Stimulated activated CD4-positive, alpha-beta T cell treated with anti-CD3 and anti-CD28 coated beads, Interleukin-15, amount 100 ng/mL, for 1 hour (primary cell): ENCODE measurements at places on chromosomes 5 and 9.

DNA sequence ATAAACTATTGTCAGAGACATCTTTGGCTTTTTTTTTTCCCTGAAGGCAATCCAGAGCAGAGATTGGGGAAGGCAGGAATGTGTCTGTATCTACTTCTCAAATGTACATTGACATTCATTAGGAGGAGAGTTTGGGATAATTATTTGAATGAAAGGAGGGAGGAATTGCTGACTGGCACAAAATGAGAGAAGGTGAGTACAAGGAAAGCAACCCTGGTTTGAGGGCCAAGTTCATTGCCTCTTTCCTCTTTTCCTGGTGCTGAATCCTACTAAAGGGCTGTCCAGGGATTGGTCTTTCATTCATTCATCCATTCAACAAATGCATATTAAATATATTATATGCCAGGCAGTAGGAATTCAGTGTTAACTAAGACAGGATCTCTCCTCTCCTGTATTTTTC lies 18.8 kb upstream of the ANKHD1 start:
- DNase-seq: no peak

DNA sequence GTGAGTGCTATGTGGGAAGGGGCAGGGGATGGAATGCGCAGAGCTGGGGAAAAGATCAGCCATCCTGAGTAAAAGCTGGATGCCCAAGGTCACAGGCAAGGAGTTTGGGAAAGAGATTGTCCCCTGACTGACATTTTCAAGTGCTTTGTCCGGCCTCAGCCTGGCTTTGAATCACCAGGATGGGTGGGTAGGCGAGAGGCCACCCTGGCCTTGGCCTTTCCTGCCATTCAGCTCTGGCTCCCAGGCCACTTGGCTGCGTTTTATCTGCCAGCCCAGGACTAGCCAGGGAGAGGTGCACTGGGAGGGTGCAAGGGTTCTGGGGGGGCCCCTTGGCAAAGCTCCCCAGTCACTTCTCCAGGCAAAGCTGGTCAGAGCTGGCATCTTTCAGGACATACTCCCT lies 37.4 kb upstream of the SYNPO start:
- DNase-seq: no peak

DNA sequence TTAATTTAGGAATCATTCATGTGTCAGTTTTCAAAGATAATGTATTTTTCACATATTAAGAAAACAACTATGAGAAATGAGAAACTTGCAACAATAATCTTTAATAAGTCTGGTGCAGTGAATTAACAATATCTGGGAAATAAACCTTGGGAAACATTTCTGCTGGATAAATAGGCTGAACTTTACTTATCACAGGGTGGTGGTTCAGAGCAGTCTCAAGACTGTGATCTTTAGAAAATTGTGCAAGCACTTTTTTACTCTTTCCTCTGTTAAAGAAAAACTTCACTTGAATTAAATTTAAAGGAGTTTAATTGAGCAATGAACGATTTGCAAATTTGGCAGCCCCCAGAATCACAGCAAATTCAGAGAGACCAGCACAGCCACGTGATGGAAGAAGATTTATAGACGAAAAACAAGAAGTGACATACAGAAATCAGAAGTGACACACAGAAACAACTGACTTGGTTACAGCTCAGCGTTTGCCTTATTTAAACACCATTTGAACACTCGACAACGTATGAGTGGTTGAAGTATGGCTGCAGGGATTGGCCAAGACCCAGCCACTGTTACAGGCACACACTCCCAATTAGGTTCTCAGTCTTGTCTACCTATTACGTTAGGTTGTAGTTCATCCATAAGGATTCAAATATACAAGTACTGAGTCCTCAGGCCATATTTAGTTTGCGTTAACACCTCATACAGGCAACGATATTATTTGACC lies 631.9 kb downstream of the SLCO4C1 start:
- DNase-seq: no peak

DNA sequence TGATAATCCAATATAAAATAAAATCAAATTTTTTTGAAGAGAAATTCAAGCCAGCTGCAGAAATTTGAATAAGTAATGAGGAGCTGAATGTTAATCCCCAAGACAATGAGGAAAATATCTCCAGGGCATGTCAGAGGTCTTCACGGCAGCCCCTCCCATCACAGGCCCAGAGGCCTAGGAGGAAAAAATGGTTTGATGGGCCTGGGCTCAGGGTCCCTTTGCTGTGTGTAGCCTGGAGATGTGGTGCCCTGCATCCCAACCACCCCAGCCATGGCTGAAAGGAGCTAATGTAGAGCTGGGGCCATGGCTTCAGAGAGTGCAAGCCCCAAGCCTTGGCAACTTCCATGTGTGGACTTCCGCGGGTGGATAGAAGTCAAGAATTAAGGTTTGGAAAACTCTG lies 618.3 kb downstream of the TAF11L14 start:
- DNase-seq: no peak

- no peak for DNase-seq
Measured at GRCh38 chr5:94976853-94977252, 308.0 kb downstream of the MCTP1 start.

DNA sequence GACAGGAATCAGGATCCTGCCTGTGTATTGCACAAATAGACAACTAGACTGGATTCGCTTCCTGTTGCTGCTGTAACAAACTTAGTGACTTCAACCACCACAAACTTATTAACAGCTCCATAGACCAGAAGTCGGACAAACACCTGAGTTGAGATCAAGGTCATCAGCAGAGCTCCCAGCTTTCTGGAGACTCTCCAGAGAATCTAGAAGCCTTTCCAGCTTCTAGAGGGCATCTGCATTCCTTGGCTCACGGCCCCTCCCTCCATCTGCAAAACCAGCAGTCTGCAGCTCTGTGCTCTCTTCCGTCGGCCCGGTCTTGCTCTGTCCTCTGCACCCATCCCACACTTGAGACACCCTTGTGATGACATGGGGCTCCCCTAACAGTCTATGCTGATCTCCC lies 99.1 kb downstream of the KCNT1 start:
- DNase-seq: no peak

DNA sequence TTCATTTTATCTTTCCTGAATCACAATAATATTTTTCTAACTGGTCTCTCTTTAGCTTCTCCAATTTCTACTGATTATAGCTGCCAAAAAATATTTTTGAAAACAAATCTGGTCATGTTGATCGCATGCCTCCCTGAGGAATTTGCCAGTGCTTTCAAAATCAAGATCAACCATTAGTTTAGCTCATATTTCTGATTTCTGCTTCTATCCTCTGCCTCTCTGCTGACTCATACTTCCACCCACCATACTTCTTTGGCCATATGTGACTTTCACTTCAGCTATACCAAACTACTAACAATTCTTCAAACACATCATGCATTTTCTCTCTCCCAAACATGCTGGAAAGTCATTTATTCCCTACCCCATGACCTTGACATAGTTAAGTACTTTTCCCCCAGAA lies 636.5 kb downstream of the TLE1 start:
- DNase-seq: no peak

GRCh38 chr9:27489087-27489876 lies 34.8 kb upstream of the IFNK start:
- no peak for DNase-seq

GRCh38 chr5:400282-401145 lies 42.5 kb upstream of the EXOC3 start:
- no peak for DNase-seq

GRCh38 chr9:133654736-133655657 lies 18.8 kb downstream of the DBH start:
- DNase-seq: no peak

- no peak for DNase-seq
Measured at GRCh38 chr9:113514061-113514460, 50.5 kb downstream of the RGS3 start.

DNA sequence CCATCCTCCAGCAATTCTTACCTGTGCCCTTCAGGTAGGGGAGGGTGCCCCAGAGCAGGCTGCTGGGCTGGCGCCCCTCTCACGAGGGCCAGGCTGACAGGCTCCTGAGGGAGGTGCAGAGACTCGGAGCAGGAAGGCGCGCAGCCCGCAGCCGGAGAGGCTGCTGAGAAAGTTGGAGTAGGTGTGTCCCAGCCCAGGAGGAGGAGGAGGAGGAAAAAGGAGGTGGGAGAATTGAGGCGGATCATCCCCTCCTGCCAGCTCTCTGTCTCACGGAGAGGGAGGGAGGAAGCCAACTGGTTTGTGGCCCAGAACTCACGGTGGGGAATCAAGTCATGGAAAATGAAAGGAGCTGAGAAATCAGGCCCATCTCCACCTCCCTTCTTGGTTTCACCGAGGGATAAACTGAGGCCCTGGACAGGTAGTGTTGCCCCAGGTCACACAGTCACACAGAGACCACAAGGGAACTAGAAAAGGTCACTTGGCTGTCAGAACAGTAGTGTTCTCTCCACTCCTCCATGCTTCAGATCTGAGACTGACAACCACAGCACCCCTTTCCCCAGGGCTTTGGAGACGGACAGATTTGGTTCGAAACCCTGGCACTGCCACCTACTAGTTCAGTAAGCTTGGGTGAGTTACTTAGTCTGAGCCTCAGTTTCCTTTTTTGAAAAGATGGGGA lies at the start of gene FAT2:
FAT2 (minus strand) TSS at position 188 of the 676 bp plus-strand sequence. CDS start 22,400 bp downstream, outside the sequence.
- DNase-seq: no peak

DNA sequence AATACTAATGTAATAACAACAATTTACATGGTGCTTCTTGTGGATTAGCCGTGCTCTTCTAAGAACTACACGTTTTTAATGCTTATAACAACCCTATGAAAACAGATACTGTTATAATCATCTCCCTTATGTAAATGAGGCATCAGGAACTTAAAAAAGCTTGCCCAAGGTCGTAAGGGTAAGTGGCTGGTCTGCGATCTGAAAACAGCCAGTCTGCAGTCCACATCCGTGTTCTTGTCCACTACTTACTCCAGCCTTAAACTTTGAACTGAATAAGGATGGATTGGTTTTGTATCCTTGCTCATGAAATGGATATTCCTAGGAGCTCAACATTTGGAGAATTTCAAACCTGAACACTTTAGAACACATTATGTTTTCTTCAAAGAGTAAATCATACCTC lies 26.7 kb downstream of the PAM start:
- DNase-seq: no peak

- DNase-seq: no peak
Measured at GRCh38 chr9:129814432-129815223, 9.3 kb downstream of the TOR1A start.

- no peak for DNase-seq
Measured at GRCh38 chr5:148833122-148833521, 6.7 kb downstream of the ADRB2 start.

DNA sequence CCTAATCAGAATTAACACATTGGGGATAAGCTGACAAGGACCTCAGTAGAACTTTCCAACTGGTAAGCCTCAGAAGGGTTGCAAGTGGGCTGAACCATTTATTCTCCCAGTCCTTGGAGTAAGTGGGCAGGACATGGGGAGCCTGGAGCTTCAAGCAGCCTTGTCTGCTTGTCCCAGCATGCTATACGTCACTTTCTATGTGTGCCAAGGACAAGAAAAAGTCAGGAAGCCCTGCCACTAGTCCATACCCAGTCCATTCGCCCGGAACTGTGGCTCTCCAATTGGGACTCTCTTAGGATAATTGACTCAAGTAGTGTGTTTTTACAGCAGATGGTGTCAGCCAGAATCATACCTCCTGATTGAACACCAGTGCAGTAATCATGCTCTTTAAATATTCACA lies 62.6 kb upstream of the FRRS1L start:
- DNase-seq: no peak
